ENCODE measurements at places on chromosomes 13 and 19.

- DNase-seq = no peak
These were observed 23.5 kb downstream of the AKT2 start for GRCh38 chr19:40261631-40262030.

DNA sequence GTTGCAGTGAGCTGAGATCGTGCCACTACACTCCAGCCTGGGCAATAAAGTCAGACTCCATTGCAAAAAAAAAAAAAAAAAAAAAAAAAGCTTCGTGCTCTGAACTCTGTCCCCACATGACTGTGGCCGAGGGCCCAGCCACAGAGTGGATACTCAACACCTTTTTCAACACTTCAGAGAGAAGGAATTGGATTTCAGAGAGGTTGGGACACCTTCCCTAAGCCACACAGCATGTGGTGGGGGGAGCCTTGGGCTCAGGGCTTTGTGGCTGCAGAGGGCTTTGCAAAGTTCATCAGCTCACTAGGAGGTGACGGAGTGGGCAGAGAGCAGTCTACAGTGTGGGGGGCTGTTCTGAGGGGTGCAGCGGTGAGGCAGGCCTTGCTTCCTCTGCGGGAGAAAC, 9.5 kb downstream of the LSM7 start:
- DNase-seq = no peak

- DNase-seq = no peak
These were observed 83.2 kb upstream of the IRS2 start for GRCh38 chr13:109869312-109870237.

- DNase-seq = no peak
These were observed 1.8 kb downstream of the HMGB1 start for GRCh38 chr13:30463787-30464495.

DNA sequence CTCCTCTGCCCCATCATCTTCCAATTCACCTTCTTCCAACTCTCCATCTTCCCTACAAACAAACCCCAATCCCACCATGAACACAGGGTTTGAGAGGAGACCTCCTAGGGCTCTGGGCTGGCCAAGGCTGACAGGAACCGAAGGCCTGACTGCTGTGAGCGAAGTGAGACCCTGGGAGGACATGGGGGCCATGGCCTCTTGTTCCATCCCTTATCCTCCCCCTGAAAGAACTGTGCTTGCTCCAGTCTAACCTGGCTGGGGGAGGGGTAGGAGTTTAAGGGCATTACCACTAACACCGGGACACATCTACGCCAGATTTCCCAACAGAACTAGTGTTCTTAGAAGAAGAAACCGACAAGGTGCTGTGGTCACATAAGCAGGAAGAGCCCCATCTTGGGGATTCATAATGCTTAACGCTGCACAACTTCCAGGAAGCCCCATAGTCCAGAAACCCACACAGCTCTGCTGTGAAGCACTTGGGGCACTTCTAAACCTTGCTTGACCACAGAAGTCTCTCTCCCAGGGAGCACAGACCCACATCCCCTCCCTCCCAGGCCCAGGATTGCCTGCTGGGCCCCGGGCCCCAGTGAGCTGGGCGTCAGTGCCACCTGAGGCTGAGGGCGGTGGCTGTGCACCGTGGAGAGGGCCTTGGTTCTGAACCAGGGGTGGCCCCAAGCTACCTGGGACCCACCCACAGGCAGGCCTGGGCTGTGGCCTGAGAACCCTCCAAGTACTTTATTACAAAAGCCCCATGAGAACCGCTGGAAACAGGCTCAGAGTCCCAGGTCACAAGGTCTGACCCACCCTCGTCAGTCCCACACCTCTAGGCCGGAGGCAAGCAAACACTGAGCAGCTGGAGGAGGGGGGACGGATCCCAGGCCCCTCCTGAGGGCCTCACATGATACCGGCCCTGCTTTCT, 18.8 kb downstream of the ZC3H4 start:
- no peak for DNase-seq

DNA sequence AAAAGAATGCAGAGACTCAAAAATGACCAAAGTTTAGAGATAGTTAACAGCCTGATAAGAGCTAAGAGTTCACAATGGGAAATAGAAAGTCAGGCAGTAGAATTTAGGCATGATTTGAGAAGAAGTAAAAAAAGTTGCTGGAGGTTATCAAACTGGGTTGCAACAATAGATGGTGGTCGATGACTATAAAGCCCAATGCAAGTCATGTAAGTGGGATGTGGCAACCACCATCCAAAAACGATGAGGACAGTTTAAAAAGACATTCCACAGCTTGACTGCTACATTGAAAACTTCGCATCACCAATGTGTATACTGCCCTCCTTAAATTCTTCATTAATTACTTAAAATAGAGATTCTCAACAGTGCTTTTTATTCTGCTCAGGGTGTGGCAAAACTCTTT, 19.7 kb downstream of the ELF1 start:
- DNase-seq = no peak

DNA sequence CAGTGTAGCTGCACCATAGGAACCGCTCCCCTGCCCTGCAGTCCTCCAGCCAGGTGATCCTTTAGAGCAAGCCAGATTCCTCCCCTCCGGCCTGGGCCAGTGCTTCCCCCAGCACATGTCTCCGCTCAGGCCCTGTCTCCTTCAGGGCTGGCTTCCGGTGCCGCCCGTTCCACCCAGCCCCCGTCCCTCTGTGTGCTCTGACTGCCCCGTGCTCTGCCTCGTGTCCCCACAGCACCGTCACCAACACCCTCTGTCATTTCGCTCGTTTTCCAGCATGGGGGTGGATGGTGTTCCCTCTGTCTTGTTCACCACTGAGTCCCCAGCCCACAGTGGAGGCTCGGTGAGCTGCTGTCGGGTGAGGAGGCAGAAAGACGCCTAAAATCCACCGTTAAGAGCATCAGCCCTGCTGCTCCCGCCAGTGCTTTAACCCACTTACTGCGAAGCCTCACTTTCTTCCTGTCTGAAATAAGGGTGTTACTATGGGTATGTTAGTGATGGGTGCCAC, 54.5 kb downstream of the TSSK6 start:
- DNase-seq = no peak

DNA sequence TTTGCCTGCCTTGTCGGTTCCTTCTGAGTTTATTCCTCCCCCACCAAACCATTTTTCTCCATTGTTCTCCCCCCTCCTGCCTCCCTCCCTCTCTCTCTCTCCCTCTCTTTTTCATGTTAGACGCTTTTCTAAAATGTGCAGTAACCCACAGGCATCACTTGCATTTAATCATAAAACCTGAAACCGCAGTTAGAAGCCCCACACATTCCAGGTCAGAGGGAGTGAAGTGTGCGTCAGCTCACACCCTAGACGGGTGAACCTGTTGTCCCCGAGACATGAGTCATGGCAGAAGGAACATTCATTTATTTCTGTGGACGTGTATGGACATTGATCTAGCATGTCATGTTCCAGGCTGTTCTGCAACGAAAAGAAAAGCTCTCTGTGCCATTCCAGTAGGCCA, 19.9 kb downstream of the ONECUT3 start:
- DNase-seq = peak; percentile 83

GRCh38 chr13:45162821-45163220, 38.0 kb downstream of the KCTD4 start:
- peak; percentile 76 for DNase-seq

GRCh38 chr13:58950911-58951310, 1212.8 kb downstream of the DIAPH3 start:
- DNase-seq = no peak

DNA sequence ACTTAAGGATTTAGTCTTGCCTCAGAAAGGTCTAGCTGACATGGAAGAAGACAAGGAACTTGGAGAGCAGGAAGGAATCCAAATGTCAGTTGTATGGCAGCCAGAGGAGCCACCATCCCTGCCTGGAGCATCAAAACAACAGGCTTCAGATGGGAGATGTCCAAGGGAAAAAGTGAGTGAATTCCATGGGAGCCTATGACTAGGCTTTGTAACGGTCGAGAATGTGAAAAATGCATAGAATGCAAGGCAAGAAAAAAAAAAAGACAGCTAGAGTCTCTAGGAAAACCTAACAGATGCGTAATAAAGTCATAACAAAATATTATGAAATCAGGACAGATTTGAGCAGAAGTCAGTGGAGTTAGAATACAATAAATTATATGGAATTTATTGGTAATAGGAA, 183.7 kb upstream of the LSM14A start:
- no peak for DNase-seq

- DNase-seq = no peak
These were observed 136.9 kb upstream of the SOX21 start for GRCh38 chr13:94849254-94849653.

DNA sequence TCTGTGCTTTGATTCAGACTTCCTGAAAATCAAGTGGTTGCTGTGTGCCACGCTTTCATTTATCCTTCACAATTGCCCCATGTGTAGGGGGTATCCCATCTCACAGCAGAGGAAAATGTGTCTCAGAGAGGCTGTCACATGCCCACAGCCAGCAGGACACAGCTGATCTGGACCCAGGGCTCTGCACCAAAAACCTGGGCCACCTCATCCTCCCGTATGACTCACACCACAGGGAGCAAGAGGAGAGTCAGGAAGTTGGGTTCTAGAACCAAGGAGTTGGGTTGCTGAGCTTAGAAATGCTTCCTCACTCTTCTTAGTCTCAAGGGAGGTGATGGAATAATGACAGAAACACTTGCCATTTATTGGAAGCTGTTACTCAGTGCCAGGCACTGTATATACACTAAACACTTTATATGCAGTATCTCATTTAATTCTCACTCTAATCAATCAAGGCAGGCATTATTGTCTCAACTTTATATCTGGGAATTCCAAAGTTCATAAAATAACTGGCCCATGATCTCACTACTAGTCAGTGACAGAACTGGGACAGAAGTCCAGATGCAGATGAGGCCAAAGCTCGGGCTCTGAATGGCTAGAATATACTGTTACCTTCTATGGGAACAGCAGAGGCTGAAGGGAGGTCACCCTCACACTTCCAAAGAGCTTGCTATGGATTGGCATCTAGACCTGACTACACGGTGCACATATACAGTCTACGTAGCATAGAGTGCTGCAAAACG, 47.7 kb upstream of the ATP12A start:
- DNase-seq = no peak

DNA sequence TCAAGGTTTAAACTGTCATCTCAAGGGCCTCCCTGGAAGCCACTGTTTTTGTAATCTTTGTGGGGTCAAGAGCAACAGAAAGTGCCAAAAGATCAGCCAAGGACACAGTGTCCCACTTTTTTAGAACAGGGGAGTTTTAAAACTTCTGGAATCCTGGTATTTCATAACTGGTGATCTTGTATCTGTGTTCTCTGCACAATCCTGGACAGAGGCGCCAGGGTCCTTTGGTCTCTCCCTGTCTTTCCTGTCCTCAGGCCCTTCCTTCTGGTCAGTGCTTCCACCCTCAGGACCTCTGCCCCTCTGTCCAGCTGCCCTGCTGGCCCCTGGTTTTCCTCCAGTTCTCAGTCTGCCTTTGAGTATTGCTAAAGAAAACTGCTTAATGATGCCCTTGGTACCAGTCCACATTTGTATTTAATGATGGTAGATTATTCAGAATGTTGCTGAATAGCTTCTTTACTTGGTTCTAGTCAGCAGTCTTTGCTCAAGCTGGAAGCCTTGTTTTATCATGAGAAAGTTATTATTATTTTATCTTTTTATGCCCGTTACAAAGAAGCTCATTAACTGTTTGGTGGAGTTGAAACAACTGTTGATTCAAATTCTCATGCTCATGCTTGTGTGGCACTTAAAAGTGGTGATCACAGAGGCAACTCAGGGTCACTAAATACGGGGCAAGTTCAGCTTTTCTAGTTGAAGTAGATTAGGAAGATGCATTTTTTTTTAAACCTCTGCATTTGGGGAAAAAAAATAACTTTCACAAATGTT, 47.5 kb downstream of the WASF3 start:
- no peak for DNase-seq

GRCh38 chr19:58366585-58367430, 4.3 kb upstream of the ZNF497 start:
- DNase-seq = no peak

- no peak for DNase-seq
These were observed 36.3 kb downstream of the ELF1 start for GRCh38 chr13:40982772-40983171.

GRCh38 chr13:110920038-110920437, 5.2 kb upstream of the ANKRD10 start:
- DNase-seq = no peak

- DNase-seq = no peak
These were observed 190.2 kb upstream of the TSHZ3 start for GRCh38 chr19:31539386-31539785.

DNA sequence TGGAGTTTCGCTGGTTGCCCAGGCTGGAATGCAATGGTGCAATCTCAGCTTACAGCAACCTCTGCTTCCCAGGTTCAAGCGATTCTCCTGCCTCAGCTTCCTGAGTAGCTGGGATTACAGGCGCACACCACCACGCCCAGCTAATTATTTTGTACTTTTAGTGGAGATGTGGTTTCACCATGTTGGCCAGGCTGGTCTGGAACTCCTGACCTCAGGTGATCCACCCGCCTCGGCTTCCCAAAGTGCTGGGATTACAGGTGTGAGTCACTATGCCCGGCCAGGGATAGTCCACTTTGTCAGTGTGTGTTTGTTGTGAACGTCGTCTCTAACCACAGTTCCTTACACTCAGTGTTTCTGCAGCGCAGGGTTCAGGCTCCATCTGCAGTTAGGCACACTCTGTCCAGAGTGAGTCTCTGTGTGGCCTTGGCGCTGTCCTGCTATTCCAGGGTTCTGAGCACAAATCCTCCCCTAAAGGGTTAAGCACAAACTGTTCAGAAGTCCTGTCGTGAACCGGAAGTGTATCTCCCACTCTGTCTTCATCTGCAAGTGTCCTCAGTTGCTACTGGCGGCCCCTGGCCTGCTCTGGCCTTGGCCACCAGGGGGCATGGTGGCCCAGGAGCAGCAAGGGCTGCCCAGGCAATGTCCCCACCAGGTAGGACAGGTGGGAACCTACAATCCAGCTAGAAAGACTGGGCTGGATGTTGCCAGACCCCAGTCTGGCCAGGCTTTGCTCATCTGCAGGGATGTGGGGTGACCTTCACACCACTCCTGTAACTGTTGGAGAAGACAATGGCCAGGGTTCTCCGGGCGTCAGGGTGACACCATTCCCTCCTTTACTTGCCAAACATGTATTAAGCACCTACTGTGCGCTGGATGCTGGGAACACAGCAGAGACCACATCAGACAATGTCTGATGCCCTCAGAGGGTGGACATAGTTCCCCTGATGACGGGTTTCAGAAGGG, 38.8 kb upstream of the GATAD2A start:
- peak; percentile 95 for DNase-seq

GRCh38 chr19:38035515-38036495, 128.8 kb downstream of the SIPA1L3 start:
- DNase-seq = no peak

DNA sequence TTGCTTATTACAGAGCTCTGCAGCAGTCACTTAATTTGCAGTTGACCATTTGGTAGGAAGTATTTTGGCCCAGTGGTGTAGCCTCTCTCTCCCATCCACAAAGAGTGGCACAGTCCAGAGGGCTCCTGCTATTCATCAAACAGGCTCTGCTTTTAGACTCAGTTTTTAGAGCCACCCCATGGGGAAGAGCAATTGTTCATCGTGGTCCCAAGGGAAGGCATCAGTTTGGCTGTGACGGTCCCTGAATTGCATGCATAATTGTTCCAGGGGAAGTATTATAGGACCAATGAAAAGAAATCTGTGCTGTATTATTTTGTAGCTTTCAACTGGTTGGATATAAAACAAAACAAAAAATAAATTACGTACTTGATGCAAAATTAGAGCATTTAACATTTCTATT, 799.0 kb downstream of the DACH1 start:
- no peak for DNase-seq

GRCh38 chr13:70856711-70857110, 748.5 kb upstream of the KLHL1 start:
- no peak for DNase-seq
